ENCODE measurements at places on chromosomes 1 and 21.

GRCh38 chr1:89660224-89661061 is 27.5 kb downstream of the LRRC8C start:
- DNase-seq: peak; percentile 32

- DNase-seq: peak; percentile 64
Measured at GRCh38 chr1:89723863-89724262, 90.9 kb downstream of the LRRC8C start.

DNA sequence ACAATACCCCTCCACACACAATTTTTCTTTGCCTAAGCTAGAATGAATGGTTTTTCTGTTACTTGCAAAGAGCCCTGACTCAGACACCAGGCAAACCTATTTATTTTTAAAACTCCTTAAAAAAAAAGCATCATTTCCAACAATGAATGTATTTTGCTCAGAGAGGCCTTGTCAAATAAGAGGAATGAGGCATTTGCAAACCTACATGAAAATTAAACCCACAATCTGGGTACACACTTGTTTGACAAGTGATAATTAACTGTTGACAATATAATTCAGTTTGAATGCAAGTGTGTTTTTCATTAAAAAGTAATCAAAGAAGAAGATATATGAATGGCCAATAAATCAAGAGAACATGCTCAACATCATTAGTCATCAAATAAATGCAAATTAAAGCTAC is 339.5 kb downstream of the PTPRU start:
- DNase-seq: peak; percentile 32

DNA sequence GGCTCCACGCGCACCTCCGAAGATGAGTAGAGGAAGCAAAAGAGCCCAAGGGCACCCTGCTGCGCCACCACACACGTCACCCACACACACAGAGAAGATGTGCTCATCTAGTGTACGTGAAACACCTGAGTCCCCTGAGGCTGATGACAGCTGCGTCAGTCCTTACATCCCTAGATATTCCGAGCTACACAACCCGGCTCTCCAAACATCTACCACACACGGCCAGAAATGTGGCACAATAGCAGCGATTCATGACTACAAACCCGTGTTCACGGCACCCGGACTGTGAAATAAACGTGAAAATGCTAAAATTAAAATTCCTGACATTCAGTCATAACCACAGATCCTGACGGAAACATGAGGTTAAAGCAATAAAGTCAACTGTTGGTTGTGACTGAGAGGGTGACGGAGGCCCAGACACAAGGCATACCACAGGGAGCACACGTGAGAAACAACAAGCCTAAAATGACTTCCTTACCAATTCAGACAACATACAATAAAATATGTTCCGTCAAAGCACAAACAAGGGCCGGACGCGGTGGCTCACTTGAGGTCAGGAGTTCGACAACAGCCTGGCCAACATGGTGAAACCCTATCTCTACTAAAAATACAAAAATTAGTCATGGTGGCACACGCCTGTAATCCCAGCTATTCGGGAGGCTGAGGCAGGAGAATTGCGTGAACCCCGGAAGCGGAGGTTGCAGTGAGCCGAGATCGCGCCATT is 7.3 kb downstream of the SSU72 start:
- DNase-seq: no peak

- DNase-seq: peak; percentile 75
Measured at GRCh38 chr1:31843506-31843905, 27.7 kb upstream of the SPOCD1 start.

GRCh38 chr1:119470377-119470776 is 36.6 kb upstream of the HSD3B1 start:
- no peak for DNase-seq

DNA sequence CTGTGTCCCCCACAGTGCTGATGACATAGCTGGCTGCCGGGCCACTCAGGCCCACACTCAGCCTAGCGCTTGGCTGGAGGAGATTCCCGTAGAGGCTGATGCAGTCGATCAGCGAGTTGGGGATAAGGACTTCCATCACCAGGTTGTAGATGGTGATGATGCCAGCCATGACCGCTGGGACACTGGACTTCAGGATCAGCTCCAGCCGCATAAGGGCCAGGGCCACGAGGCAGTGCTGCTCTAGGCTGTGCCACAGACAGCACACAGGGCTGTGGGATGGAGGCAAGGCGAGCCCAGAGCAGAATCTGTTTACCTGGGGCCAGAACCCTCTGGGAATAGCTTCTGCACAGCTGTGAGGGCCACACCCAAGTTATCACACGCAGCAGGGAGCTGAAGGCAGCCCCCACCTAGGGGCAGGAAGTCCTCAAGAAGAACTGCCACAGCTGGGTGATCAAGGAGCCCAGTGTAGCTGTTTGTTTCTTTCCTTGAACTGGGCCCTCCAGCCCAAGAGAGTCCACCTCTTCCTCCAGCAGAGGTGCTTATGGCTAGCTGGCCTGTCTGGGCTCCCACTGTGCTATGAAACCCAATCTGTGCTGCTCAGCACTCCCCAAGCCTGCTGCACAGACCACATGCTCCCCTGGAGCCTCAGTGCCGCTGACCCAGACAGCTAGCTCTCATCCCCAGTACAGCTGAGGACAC is 6.2 kb downstream of the SLC2A1 start:
- no peak for DNase-seq

DNA sequence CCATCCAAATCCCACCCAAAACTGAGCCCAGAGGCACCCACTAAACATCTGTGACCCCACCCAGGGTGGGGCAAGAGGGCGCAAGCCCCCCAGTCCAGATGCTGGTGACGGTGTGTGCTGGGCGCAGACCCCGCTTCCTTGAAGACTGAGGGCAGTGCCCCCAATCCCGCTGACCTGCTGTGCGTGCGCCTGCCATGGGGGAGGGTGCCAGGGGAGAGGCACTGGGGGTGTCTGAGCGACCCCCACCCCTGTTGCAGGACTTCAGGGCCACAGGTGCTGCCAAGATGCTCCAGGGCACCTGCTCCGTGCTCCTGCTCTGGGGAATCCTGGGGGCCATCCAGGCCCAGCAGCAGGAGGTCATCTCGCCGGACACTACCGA is 13.3 kb downstream of the COL6A2 start:
- no peak for DNase-seq

DNA sequence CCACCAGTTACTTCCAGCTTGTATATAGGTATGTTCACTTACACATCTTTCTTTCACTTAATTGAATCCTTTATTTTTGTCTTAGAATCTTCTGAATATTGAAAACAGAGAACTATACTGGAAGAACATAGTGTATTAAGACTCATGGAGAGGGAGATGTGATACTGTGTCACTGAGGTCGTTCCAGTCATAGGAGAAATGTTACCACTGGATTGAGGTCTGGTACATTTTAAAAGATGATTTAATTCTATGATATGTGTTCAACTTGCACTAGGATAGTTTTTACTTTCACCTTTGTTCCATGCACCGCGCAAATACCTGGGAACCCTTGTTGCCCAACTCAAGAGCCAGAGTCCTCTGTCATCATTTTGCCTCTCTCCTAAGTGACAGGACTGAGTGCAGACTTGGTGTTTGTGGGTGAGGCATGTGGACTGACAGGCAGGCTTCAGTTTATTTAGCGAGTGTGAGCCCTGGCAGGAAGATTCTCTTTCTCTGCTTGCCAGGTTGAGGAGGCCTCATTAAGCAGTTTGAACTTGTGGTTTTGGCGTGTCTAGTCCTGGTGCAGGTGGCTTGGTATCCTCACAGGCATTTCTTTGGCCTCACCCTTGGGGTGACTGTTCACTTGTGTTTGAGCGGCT is 63.7 kb downstream of the DYRK1A start:
- no peak for DNase-seq

DNA sequence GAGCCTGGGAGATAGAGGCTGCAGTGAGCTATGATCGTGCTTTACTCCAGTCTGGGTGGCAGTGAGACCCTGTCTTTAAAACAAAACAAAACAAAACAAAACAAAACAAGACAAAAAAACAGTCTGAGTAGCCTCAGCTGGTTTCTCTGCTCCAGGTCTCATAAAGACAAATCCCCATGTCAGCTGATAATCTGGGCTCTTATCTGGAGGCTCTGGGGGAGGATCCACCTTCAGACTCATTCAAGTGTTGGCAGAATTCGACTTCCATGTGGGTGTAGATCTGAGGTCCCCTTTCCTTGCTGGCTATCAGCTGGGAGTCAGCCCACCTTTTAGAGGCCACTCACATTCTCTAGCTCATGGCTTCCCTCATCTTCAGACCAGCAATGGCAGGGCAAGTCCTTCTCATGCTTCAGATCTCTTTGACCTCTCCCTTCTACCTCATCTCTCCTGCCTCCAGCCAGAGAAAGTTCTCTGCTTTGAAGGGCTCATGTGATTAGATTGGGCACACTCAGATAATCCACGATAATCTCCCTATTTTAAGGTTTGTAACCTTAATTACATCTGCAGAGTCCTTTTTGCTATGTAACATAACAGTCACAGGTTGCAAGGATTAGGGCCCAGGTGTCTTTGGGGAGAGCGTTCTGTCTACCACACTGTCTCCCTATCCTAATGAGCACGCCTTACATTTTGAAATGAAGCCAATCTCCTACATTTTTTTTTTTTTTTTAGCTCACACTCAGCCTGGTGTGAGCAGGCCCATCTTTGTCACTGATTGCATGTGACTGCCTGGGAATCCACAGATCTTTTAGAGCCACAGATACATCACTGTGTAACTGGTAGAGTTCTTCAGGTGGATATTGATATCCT is 7.5 kb upstream of the PYCR2 start:
- no peak for DNase-seq

DNA sequence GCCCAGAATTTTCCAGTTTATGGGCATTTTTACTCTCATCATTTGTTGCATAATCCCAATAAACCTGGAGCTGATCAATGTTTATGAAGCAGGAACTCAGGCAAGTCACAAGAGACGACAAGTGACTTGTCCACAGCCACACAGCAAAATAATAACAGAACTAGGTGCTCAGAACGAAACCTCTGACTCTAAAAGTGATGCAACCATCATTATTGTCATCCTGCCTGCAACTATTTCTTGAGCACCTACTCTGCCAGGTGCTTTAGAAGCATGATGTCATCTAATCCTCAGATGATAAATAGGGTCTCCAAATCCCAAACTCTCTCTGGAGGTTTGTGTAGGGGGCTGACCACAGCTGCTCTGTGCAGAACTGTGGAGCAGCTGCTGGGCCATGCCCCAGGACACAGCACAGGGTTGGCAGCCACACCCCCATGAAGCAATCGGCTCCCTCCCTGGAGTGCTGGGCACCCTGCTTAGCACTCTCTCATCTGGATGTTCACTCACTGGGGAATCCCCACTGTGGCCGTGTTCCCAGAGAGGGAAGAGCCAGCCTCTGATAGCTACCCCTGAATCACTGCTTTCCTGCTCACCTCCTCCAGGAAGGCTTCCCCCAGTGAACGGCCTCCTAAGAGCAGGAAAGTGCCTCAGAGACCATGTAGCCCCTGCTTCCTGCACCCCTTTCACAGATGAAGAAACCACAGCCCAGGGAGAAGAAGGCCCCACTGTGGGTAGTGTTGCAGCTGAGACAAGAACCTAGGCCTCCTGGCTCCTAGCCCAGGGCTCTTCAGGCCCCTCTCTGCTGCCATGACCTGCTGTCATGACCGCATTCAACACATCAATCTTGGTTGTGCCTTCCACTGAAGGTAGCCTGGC is 2.1 kb downstream of the TTC22 start:
- no peak for DNase-seq

DNA sequence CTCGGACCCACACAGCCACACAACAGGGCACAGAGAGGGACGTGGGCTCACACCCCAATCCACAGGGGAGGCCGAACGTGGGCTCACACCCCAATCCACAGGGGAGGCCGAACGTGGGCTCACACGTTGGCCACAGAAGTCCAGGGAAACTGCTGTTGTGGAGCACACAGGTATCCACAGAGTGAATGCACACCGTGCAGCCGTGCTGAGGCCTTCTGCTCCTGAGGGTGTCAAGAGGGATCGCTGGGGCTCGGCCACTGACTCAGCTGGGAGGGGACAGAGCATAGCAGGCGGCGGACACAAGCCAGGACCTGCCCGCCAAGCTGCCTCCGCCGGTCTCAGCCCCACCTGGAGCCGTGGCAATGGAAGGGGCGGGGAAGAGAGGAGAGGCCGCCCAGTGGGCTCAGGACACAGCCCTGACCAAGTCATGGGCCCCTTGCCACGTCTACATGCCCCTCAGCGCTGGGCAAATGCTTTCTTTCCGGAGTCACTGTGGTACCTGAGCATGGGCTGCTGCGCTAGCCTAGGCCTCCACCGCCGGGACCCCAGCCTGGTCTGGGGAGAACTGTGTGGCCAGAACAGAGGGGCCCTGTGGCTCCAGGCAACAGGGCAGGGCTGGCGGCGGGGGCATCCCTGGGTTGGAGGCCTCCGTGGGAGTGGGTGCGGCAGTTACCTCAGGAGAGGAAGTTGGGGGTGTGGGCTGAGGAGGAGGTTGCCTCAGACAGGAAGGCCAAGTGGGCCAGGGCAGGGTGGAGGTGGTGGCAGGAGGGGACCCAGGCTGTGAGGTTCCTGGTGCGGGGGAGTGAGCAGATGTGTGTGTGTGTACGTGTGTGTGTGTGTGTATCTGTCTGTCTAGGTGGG is 1.2 kb downstream of the SYTL1 start:
- DNase-seq: no peak

DNA sequence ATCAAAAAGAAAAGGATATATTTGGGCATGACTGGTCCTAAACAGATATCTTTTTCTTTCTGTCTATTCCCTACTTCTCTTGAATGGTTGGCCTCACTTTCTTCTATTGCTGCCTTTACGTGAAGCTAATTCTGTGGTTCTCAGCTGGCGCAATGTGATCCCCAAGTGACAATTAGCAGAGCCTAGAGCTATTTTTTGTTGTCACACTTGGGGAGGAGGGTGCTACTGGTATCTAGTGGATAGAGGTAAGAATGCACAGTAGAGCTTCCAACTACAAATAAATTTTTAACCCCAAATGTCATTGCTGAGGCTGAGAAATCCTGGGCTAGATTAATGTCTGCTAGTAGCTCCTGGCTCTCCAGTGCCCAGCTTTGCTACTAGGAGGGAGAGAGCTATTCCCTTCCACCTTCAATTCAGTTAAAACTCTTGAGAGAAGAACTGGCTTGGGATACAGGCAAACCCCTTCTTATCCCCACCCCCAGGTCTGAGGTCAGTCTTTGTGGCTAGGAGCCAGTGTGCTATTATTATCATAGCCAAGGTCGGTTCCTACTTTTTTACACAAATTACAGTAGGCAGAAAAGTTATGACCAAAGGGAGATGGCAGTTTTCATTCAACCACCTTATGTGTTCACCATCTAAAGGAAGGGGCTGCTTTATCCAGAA is 102.1 kb downstream of the SNX7 start:
- peak; percentile 2 for DNase-seq

- DNase-seq: no peak
Measured at GRCh38 chr1:1204998-1205768, 1.2 kb downstream of the TNFRSF18 start.

GRCh38 chr1:109341944-109342930 is 35.4 kb upstream of the MYBPHL start:
- no peak for DNase-seq

DNA sequence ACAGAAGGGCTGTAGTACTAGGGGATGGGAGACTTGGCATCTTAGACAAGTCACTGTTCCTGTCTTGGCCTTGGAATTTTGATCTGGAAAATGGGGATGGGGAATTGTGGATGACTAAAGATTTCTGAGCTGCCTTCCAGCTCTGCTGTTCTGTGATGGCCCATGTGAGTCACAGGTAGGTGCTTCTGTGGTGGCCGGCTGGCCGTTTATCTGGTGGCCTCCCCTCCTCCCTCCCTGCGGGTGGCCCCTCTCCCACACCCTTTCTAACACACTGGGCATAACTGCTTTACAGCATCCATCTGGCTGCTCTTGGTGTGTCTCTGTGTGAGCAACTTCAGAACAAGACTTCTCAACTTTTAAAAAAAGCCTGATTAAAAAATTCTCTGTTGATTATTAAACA is 35.9 kb downstream of the KCNA2 start:
- DNase-seq: no peak
